ENCODE measurements at places on chromosomes 4 and X.

GRCh38 chrX:2710041-2710840 lies 19.1 kb downstream of the CD99 start:
- DNase-seq, result no peak

GRCh38 chr4:11471618-11472017 lies 42.9 kb upstream of the HS3ST1 start:
- DNase-seq, result no peak

DNA sequence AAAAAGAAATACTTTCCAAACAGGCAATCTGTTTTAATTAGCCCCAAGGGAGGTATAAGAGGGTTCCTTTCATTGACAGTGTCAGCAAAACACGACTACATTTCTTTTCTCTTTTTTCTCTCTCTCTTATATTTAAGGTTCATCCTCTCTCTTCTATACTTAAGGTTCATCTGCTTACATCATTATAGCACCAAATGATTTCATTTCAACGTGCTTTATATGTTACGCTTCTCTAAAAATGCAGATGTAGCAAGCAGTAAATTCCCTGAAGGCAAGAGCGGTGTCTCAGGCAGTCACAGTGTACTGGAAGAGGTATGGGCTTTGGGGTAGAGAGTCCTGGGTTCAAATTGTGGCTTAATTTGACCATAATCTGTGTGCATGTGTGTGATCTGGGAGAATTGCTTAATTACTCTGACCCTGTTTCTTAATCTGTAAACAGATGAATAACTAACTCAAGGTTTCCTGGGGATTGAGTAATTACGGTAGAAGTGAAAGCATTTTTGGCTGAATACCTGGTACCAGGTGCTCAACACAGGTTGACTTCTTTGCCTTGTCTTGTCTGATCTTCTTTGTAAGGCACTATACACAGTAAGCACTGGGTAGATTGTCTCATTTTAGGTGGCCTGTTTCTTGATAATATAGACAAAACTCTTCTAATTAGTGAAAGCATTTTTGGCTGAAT lies 180.8 kb downstream of the SPRY1 start:
- no peak for DNase-seq

GRCh38 chrX:115952417-115953092 lies 218.0 kb upstream of the AGTR2 start:
- DNase-seq, result peak; percentile 36

DNA sequence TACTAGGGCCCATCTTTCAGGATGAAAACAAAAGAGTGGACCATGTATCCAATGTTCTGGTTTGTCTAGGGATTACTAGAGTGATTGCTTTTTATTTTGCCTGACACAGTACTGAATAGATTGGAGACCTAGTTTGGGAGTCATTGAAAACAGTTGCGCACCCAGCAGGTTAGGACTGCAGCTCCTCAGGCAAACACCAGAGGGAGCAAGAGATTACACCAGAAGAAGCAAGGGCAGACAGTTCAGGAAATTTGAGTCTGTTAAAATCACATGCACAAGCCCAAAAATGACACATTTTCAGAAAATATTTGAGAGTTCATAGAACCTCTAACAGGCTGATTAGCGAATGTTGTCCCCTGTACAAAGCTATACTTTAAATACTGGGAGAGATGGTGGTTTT lies 55.6 kb downstream of the CYLC1 start:
- no peak for DNase-seq

Data from hypothalamus (tissue), 51 donors.